GM18507 (cell line): ENCODE measurements at places on chromosomes 2 and 18.

- peak; percentile 58 for DNase-seq
These were observed 1.0 kb upstream of the B4GALT6 start for GRCh38 chr18:31685097-31686082.

GRCh38 chr2:189799531-189799930 is 15.3 kb downstream of the PMS1 start:
- no peak for DNase-seq

GRCh38 chr2:165837122-165837521 is 43.1 kb upstream of the GALNT3 start:
- DNase-seq: no peak

- DNase-seq: no peak
These were observed 2.6 kb downstream of the PKP4 start for GRCh38 chr2:158459161-158460003.

GRCh38 chr2:149562324-149562723 is 25.3 kb downstream of the MMADHC start:
- DNase-seq: no peak

DNA sequence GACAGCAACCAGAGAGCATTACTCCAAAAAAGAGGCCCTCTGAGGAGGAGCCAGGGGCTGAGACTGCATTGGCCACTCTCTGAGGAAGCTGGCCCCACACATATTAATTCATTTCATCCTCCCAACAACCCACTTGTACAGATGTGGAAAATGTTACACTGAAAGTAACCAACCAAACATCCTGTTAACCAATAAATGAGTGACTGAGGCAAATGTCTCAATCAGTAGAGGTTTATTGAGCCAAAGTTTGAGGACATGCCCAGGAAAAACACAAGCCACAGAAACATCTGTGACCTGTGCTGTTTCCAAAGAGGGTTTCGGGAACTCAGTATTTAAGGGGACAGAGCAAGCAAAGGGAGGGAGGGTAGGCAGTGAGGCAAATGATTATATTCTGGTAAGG is 53.0 kb downstream of the SKA1 start:
- no peak for DNase-seq

DNA sequence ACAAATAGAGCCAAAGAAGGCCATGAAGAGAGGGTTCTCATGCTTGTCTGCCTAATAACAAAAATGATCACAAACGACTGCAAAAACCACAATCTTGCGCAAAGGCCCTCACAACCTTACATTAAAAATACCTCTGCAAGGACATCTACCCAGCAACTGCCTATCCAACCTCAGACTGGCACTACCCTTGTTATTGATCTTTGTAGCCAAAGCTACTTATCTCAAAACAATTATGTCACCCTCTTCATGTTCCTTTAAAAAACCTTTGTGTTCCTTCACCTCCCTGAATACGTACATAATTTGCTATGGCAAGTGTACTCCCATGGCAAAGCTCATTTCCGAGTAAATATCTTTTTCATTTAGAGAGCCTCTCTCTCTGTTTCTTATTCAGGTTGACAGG is 44.1 kb downstream of the TMEM163 start:
- DNase-seq: no peak

DNA sequence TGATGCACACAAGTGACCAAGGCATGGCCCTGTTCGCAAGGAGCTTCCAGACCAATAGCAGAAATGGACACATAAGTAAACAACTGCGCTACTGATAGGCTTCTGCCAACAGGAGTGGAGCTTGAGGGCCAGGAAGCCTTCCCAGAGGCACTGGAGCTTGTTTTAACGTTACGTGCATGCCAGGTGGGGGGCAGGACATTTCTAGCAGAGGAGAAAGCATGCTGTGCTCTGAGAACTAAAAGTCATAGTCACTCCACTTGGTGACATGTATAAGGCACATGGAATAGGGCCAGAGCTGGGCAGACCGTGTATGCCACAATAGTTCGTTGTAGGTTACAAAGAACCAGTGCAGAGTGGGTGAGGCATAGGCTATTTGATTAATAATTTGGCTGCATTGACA is 184.2 kb downstream of the NEDD4L start:
- no peak for DNase-seq

GRCh38 chr2:189608795-189609422 is 28.3 kb upstream of the SLC40A1 start:
- no peak for DNase-seq

- DNase-seq: no peak
These were observed 90.7 kb upstream of the TFCP2L1 start for GRCh38 chr2:121375621-121376159.

DNA sequence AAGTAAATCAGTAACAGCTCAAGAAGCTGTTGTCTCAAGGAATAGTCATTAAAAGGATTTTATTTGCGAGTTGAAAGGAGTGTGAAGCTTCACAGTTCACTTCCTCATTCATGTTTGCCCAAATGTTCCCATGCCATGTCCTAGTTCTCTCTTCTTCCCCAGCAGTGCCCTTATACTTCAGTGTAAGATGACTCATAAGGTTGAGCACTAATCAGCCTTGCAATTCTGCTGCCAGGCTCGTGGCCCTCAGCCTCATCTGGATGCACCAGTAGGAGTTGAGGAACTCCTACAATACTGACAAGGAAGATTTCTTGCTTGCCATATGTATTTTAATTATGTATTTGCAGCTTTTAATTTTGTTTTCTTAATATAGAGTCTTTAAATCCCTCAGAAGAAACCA is 1980.4 kb downstream of the SUCLG1 start:
- no peak for DNase-seq

DNA sequence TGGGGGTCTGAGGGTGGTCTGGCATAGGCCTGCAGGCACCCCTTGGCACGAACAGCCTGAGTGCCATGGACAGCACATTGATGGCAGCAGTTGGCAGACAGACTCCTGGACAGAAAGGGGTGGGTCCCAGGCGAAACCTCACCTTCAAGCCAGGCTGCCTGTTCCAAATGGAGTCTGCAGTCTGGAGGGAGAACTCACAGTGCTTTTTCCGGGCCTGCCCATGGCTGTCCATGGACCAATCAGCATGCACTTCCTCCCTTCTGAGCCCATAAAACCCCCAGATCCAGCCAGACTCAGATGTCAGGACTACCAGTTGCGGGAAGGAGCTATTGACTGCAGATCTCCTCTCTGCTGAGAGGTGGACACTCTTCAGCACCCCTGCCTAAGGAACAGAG is 694.6 kb upstream of the ACVR2A start:
- DNase-seq: no peak

DNA sequence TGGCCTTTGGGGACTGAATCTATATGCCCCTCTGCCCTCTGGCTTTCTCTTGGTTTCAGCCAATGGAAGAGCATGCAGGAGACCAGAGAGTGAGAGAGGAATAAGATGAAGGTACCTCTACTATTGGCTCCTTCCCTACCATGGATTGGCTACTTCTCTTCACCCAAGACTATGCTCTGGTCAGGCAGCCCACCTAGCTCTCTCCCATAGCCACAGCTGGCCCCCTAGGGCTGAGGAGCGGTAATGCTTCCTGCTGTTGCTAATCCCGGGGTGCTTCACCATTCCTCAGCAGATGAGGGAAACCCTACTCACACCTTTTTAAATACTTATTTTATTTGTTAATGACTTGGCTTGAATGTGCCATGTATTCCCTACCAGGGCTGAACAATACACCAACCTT is 142.4 kb downstream of the MREG start:
- no peak for DNase-seq

DNA sequence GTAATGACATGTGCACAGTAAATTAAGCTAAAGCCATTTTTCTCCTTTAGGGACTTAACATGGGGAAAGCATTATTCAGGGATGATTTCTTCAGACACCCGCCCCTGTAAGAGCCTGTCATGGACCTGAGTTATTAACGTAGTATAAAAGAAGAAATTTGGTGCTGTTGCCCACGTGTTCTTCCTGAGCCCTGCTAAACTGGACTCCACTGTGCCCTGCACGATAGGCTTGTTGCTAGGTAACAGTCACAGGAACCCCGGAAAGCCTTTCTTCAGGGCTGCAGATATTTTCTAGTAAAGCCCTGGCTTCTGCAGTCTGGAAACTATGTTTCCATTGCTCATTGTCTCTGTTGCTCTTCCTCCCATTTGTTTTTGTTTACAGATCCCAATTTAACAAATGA is 157.9 kb downstream of the LRRC30 start:
- DNase-seq: no peak

GRCh38 chr2:189581354-189582139 is 961 bp upstream of the SLC40A1 start:
- DNase-seq: no peak

DNA sequence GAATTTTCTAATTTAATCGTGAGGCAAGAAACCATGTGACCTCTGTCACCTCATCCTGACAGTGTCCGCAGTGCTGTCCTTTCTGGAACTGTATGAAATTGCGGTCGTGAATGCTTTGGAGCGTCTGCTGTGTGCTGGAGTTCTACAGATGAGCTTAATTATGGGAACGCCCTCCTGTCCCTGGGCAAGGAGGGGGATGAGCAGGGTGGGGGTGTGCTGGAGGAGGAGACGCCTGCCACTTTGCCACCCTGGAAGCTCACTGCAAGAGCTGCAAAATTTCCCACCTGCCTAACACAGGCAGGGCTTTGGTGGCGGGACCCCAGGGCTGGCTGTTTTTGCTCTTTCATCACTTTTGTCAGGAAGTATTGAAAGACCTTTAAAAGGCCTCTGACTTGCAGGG is 6.5 kb downstream of the LPIN1 start:
- DNase-seq: no peak
